Activated CD8-positive, alpha-beta T cell treated with anti-CD3 and anti-CD28 coated beads, Interleukin-2, amount 10 ng/mL, durations not matched to agents 7 days and 5 days (primary cell): ENCODE measurements at places on chromosomes 12 and 14. TPM values are rescaled to one million over a fixed set of nuclear protein-coding genes. Genes with fewer than 3 reads are reported as not detected.

The TMEM119 gene
- not detected for total RNA-seq

GRCh38 chr12:78579846-78580245 is 284.7 kb upstream of the SYT1 start:
- H3K4me1 ChIP-seq: no peaks in the 10 kb centered on the region
- no peak overlapping the region for H3K4me3 ChIP-seq
- H3K36me3 ChIP-seq: no peaks in the 10 kb centered on the region
- H3K27me3 ChIP-seq: no peaks in the 10 kb centered on the region

The NUAK1 gene
- total RNA-seq: not detected

DNA sequence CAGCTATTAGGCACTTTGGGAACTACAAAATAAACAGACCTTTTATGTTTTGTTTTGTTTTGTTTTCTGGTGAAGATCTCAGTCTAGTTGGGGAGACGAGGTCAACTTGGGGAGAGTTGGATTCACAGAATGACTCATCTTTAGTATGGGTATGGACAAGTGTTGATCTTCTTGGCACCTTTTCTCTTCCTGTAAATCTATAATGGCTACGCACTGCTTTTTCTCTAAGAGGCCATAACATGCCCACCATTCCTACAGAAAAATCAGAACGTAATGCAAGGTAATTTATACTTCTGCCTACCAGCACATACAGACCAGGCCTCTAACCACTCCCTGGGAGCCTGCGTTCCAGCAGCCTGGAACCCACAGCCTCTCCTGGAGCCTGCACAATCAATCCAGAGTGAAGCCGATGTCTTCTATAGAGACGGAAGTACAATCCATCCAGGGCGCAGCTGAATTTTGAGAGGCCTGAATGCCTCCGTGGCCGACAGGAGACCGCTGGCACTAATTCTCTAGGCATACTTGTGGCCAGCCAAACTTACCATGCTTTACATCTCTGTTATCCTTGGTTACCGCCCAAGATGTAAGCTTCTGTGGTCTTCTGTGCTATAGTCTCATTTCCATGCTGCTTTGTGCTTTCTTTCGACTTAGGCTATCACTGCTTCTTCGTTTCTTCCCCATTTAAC is 717 bp downstream of the PPHLN1 start:
- DNase-seq: peak; percentile 37
- H3K4me3 ChIP-seq: peak overlapping the region; percentile 98
- peaks cover 47% of the 10 kb centered on the region for H3K4me1 ChIP-seq
- H3K27me3 ChIP-seq: no peaks in the 10 kb centered on the region
- peaks cover 22% of the 10 kb centered on the region for H3K36me3 ChIP-seq

GRCh38 chr14:37813732-37814131 is 218.3 kb downstream of the TTC6 start:
- no peaks in the 10 kb centered on the region for H3K27me3 ChIP-seq
- no peaks in the 10 kb centered on the region for H3K36me3 ChIP-seq
- no peak for DNase-seq
- no peak overlapping the region for H3K4me3 ChIP-seq
- no peaks in the 10 kb centered on the region for H3K4me1 ChIP-seq
- no peak overlapping the region for H3K27ac ChIP-seq

- H3K27ac ChIP-seq: no peak overlapping the region
- H3K4me1 ChIP-seq: no peaks in the 10 kb centered on the region
- no peak overlapping the region for H3K4me3 ChIP-seq
- no peak for DNase-seq
- no peaks in the 10 kb centered on the region for H3K36me3 ChIP-seq
Observed at GRCh38 chr12:81963636-81964035, 204.5 kb upstream of the PPFIA2 start.

GRCh38 chr12:9332564-9332963 is 124.4 kb upstream of the PZP start:
- peaks cover 10% of the 10 kb centered on the region for H3K4me1 ChIP-seq
- H3K27me3 ChIP-seq: no peaks in the 10 kb centered on the region
- DNase-seq: no peak
- no peak overlapping the region for H3K4me3 ChIP-seq
- H3K36me3 ChIP-seq: peaks cover 14% of the 10 kb centered on the region
